ENCODE measurements at places on chromosomes 6 and 20. TPM values are rescaled to one million over a fixed set of nuclear protein-coding genes. Genes with fewer than 3 reads are reported as not detected.

GRCh38 chr6:24484657-24485323 lies 4.6 kb downstream of the GPLD1 start:
- no peak for DNase-seq

DNA sequence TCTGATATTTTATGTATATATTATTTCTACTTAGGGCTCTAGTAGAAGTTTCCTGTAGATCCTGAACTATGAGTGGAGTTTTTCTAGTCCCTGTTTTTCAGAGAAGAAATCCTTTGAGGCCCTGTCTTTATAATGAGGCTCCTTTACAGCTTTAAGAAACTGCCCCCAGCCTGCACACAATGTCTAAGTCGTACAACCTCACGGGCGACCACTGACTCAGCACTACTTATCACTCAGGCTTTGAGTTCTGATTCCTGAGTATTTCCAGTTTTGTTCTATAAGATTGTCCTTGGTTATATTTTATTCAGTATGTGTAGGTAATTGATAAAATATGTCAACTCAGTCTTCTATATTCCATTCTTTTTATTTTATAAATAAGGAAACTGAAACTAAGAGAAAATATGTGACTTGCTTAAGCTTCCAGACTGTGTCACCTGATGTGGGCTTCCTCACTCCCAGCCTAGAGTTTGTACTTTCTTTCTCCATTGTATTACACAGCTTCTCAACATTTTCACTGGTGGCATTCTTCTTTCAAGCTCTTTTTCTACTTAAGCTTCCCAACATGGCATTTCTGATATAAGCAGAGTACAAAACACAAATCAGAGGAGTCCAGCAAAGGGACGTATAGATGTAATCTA lies 167.0 kb downstream of the TBX18 start:
- no peak for DNase-seq

DNA sequence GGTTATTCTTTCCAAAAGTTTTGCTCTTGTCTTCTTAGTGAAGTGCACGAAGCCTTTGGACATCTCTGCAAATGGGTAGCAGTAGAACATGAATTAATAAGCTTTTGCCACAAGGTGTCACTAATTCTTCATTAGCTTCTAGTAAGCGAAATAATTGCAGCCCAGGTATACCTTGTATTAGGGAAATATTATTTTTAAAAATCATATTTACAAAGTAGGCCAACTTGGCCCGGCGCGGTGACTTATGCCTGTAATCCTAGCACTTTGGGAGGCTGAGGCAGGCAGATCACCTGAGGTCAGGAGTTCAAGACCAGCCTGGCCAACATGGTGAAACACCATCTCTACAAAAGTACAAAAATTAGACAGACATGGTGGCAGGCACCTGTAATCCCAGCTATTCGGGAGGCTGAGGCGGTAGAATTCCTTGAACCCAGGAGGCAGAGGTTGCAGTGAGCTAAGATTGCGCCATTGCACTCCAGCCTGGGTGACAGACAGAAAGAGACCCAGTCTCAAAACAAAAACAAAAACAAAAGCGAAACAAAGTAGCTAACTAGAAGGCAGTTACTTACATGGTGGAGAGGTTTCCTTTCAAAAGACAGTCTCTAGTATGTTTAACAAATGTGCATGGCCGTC lies 8.8 kb upstream of the RSPH3 start:
- peak; percentile 52 for DNase-seq

GRCh38 chr20:47501116-47501481 lies 588 bp upstream of the NCOA3 start:
- DNase-seq, result no peak

- no peak for DNase-seq
Observed at GRCh38 chr6:16947375-16948015, 154.4 kb upstream of the STMND1 start.

DNA sequence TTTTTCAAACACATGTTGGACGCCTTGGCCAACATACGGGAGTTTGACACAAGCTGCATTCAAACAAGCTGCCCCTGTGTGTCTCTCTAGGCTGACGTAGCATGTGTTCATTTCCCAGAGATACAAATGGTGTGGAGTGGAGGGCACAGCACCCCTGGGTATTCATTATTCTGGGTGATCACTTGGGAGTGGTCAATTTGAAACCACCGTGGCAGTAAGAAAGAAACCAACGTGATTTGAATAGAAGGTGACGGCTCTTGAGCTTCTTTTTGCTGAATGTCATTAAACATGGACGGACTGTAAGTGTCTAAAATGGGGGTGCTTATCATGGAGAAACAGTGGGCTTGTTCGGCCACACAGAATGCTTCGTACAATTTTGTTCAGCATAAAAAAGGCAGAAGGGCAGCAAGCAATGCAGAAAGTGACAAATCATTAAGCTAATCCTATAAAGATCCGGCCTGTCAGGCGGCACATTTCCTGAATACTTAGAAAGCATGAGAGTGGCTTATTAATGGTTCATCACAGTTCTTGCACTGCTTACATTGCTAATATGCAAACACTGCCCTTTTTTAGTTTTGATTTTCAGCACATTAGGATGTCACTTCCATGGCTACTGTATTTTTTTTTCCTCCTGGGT lies 1261.9 kb upstream of the CITED2 start:
- no peak for DNase-seq

DNA sequence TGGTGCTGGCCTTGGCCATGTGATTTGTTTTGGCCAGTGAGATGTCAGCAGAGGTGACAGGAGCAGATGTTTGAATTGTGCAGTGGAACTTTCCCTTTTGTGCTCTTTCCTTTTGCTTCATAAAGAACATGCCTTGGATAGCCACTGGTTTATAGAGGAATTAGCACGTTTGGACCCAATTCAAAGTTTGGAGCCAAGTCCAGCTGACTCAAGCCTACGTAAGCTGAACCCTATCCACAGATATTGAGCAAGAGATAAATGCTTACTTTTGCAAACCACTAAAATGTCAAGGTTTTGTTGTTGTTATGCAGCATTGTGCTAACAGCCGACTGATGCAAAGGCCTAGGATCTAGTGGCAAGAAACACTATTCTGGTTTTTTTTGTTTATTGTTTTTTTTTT lies 230.9 kb upstream of the CITED2 start:
- no peak for DNase-seq

- no peak for DNase-seq
Observed at GRCh38 chr6:157997893-157998608, 16.4 kb downstream of the SYNJ2 start.

NRN1 gene
- 0.39 TPM for total RNA-seq

- no peak for DNase-seq
Observed at GRCh38 chr20:42046371-42047085, 428.4 kb upstream of the CHD6 start.

- peak; percentile 79 for DNase-seq
Observed at GRCh38 chr20:31663838-31664695, 26.4 kb downstream of the COX4I2 start.

GRCh38 chr20:3163099-3164042 lies 3.7 kb upstream of the FASTKD5 start:
- no peak for DNase-seq

GRCh38 chr6:33724102-33725023 lies 12.9 kb upstream of the UQCC2 start:
- no peak for DNase-seq

GRCh38 chr6:48893048-48893447 lies 570.0 kb downstream of the MMUT start:
- no peak for DNase-seq

GRCh38 chr6:132259070-132259469 lies 142.2 kb downstream of the MOXD1 start:
- DNase-seq, result peak; percentile 18

- no peak for DNase-seq
Observed at GRCh38 chr6:166443166-166443565, 60.4 kb upstream of the MPC1 start.

DNA sequence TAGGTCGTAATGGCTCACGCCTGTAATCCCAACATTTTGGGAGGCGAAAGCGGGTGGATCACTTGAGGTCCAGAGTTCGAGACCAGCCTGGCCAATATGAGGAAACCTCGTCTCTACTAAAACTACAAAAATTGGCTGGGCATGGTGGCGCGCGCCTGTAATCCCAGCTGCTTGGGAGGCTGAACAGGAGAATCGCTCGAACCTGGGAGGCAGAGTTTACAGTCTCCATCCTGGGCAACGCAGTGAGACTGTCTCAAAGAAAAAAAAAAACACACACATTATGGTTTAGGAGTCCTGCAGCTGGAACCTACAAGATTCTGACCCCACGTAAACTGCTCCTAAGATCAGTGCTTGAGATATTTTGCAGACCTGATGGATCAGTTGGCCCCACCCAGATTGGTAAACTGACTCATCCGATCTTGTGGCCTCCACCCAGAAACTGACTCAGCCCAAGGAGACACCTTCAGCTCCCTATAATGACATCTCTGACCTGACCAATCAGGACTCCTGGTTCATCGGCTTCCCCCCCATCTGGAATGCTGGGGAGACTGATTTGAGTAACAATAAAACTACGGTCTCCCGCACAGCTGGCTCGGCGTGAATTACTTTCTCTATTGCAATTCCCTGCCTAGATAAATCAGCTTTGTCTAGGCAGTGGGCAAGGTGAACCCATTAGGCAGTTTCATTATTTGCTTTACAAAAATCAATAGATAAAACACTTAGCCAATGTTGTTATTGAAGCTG lies 96.2 kb upstream of the BTN3A2 start:
- peak; percentile 90 for DNase-seq

DNA sequence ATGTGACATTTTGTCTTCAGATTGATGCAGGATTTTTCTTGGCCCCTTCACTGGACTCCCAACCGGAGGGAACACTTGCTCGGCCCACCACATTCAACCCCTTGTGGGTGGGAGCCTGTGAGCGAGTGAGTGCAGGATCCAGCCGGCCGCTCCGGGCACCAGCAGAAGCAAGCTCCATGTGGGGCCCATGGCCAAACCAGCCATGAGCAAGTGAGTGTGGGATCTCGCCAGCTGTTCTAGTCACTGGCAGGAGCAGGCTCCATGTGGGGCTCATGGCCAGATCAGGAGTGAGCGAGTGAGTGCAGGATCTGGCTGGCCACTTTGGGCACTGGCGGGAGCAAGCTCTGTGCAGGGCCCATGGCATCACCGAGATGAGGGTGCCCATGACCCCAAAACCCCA lies 42.6 kb downstream of the OSTM1 start:
- DNase-seq, result no peak

DNA sequence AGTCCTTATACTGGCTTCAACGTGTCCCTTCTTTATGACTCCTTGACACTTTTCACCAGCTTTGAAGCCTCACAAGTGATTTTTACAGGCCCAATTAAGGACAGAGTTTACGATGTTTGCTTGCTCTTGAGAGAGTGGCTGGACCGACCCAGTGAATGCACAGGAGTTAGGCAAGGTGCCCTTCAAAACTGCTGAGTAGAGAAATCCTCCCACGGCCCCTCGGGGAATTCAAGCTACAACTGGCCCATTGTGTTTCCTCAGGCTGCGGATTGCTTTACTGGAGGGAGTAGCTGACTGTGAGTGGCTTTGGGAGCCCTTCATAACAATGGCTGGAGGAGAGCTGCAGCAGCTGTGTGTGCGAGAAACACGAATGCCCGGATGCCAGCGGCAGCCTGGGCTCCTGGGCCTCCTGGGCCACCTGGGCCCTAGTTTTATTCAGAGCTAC lies 50.0 kb downstream of the SGK1 start:
- no peak for DNase-seq

CYP39A1 gene
- total RNA-seq, result 0.94 TPM

ELOVL4 gene
- total RNA-seq, result not detected

CD40 gene
- total RNA-seq, result not detected

DNA sequence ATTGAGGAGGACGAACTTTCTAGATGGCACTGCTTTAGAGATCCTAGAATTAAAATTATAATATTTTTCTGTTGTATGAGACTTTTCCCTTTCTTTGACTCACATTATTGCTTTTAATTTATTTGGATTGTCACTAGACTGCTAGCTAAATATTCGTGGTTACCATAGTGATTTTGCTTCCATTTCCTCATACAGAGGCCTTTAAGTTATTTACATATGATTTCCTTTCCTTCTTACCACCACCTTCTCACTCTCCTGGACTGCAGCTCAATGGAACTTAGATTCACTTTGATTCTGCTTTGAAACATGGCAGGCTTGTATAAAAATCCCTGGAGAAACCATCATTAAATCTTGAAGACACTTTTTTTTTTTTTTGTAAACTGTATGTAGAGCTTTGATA lies 222.9 kb downstream of the LAMA2 start:
- peak; percentile 21 for DNase-seq

GRCh38 chr6:125717120-125717731 lies 32.2 kb upstream of the HEY2 start:
- DNase-seq, result no peak

TTK gene
- 13.5 TPM for total RNA-seq

DNA sequence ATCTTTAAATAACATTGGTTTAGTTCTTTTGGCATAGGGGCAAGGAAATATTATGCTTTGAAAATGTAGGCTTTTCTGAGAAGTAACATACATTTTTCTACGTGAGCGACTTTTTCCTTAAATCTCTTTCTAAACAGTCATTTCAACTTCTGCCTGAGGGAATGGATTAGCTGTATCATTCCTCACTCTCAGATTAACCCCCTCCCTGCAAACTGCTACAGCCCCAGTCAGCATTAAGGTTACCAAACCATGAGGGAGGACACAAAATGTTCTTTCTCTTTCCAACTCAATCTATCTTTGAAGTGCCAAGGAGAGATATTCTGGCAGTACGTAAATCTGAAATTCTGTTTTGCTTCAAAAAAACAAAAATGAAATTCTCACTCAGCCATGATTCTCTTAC lies 231.3 kb upstream of the FLRT3 start:
- DNase-seq, result no peak

MOXD1 gene
- total RNA-seq, result not detected

DNA sequence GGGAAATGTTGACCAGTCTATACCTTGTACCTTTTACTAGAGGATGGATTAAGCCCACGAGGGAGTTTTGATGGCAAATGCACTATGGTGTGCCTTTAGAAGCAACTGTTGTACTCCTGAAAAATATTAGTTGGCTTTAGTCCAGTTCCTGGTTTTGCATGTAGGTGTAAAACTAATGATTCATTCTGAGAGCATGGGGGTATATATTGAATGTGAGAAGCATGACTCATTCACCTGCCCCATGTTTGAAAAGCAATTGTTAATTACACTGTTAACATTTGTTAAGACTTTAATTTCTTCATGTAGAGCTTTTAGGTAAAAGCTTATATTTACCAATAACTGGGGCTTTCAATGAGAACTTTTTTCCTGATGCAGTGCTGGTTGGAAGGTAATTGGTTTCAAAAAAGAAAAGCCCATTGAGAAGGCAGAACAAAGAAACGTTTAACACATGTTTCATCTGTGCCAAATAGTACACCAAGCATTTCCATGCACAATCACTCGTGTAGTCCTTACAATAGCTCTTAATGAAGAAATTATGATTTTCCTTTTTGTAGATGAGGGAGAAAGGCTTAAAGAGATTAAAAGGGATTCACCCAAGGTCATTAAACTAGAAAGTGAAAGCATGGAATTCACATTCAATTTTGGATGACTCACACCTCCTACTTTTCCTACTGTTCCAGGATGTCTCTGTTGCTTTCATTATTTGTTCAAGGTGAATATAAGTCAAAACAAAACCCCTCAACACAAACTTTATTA lies 134.1 kb downstream of the CCDC170 start:
- peak; percentile 69 for DNase-seq

TRIM15 gene
- 13.3 TPM for total RNA-seq

ZNF334 gene
- total RNA-seq, result 1.7 TPM

BACH2 gene
- total RNA-seq, result not detected

PPARD gene
- 13.7 TPM for total RNA-seq

- no peak for DNase-seq
Observed at GRCh38 chr6:158016571-158017383, 35.1 kb downstream of the SYNJ2 start.

AP5S1 gene
- 40.2 TPM for total RNA-seq

GRCh38 chr6:2465336-2465735 lies 219.9 kb upstream of the GMDS start:
- DNase-seq, result no peak

LTB gene
- not detected for total RNA-seq

- no peak for DNase-seq
Observed at GRCh38 chr6:89116702-89117101, 1.2 kb downstream of the SRSF12 start.
